ENCODE measurements at places on chromosomes 1 and 21. TPM values are rescaled to one million over a fixed set of nuclear protein-coding genes. Genes with fewer than 3 reads are reported as not detected.

The PYGO2 gene
- 54.5 TPM for total RNA-seq

The KRTAP12-2 gene
- not detected for total RNA-seq

The AADACL4 gene
- total RNA-seq = not detected

The LGR6 gene
- 60.7 TPM for total RNA-seq

The ITLN2 gene
- not detected for total RNA-seq

The CHD1L gene
- 32.6 TPM for total RNA-seq

The ITGB2 gene
- total RNA-seq = 84.5 TPM

The GBP6 gene
- total RNA-seq = not detected

The GPR3 gene
- 0.09 TPM for total RNA-seq

The SLAMF8 gene
- total RNA-seq = 7.3 TPM

The CELSR2 gene
- 20.9 TPM for total RNA-seq

The GBP3 gene
- total RNA-seq = 58.1 TPM

The FMO2 gene
- total RNA-seq = 3.5 TPM

DNA sequence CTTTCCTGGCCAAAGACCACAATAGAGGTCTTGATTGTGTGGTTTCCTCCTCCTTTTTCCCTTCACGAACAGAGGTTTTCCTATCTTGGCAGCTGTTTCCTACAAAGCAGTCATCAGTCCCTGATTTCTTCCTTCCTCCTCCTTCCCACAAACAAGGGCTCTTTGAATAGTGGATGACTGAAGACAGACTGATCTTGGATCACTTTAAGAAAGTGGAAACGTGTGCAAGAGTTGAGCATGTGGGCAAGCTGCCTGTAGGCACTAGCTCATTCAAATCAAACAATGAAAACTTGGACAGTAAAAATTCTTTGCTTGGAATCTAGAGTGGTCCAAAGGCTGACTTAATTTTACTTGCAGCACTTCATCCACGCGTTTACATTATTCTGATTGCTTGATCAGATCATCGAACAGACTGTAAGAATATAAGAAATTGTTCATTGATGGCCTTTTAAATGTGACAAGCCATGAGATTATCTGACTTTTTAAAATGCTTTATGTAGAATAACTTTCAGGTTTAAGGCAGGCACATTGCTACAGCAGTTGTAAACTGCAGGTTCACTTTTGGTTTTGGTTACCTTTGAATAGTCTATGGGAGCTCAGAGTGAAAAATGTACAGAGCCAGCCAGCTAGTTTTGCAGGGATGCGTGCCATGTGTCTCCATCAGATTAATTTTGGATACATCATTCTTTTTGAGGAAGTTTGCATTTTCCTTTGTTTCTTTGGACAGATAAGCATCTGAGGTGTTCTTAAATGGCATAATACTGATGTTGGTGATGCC, 34.4 kb downstream of the ADGRL2 start:
- DNase-seq = no peak

DNA sequence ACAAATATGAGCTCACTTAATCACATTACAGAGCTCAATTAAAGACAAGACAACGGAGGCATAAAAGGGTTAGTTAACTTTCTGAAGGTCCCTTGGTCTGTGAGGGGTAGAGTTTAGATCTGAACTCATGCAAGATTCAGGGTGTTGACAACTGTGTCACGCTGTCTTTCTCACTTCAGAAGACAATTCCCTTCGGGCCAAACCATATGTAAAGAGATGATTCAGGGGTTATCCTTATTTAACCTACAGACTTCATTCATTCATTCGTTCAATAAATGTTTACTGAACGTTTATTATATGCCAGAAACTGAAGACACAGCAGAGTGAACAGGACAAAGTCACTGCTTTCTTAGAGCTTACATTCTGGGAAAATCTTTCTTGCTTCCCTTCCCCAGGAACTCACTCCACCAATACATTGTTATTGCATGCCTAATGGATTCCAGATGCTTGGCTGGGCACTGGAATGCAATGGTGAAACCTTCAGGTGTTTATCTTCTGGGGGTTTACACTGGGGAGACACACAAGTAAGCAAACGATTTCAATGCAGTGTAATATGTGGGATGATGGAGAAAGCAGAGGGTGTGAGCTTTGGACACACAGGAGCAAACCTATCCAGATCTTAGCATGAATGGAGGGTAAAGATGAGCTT, 6.4 kb downstream of the XCL1 start:
- no peak for DNase-seq

DNA sequence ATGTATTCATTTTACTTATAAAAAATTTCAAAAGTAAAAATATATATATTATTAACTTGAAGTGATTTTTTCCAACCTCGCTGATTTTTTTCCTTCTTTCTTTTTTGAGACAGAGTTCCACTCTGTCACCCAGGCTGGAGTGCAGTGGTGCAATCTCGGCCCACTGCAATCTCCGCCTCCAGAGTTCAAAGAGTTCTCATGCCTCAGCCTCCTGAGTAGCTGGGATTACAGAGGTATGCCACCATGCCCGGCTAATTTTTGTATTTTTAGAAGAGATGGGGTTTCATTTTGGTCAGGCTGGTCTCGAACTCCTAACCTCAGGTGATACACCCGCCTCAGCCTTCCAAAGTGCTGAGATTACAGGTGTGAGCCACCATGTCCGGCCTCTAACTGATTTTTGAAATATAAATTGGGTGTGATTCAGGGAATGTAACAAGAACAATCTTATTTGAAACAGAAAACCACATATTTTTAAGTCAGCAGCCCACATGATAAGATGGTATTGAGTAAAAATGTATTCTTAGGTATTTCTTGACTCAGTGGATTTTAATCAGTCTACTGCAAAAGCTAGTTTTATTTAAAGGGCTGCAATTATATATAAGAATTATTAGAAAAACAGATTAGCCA, 30.0 kb downstream of the ZBTB8B start:
- no peak for DNase-seq

- DNase-seq = no peak
Observed at GRCh38 chr21:35699361-35699760, 361.0 kb downstream of the SETD4 start.

- DNase-seq = peak; percentile 12
Observed at GRCh38 chr1:71828431-71829012, 453.8 kb downstream of the NEGR1 start.

DNA sequence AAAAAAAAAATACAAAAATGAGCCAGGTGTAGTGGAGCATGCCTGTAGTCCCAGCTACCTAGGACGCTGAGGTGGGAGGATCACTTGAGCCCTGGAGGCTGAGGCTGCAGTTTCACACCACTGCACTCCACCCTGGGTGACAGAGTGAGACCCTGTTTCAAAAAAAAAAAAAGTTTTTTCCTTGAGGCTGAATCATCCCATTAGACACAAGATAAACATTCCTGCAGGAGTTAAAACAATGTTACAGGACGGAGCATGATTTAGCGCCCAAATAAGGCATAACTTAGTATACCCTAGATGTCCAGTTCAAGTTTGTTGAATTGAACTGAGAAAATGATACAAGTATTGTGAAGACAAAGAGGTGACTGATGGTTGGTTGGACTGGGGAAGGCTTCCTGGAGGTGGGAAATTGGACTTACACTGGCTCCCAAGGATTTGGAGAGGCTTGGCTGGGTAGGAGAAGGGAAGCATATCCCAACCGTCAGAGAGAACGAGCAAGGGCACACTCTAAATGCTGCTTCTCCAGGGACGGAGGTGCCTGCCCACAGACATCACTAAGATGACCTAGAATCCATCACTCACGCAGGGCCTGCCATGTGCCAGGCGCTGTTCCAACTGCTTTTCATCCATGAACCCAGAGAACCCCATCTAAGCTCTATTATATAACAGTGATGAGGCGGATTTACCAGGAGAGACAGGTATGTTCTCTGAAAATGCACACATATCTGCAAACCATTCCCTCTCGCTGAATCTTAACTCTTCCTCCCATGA, 610.6 kb downstream of the KIF26B start:
- DNase-seq = no peak

DNA sequence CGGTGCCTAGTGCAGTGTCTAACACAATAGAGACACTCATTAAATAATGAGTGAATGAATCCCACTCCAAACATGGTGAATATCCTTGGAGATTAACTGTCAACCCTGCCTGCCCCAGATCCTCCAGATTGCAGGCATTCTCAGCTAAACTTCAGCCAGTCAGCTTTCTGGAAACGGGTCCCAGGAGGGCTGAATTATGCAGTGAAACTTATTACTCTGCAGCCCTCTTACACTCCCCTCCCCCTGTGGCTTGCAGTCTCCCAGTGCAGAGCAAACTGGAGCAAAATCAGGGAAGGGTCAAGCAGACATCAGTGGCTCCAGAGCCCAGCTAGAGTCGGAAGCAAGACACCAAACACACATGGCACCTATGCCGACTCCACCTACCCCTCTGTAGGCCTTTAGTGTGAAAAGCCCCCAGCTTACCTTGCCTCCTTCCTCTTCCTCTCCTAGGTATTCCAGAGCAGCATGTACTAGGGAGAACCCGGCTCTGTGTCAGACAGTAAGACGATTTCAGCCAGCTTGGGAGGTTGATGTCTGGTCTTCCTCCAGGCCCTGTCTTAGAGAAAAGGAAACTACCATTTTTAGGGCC, 6.5 kb upstream of the RGS16 start:
- no peak for DNase-seq

GRCh38 chr1:203557390-203557789, 63.4 kb downstream of the OPTC start:
- peak; percentile 56 for DNase-seq

DNA sequence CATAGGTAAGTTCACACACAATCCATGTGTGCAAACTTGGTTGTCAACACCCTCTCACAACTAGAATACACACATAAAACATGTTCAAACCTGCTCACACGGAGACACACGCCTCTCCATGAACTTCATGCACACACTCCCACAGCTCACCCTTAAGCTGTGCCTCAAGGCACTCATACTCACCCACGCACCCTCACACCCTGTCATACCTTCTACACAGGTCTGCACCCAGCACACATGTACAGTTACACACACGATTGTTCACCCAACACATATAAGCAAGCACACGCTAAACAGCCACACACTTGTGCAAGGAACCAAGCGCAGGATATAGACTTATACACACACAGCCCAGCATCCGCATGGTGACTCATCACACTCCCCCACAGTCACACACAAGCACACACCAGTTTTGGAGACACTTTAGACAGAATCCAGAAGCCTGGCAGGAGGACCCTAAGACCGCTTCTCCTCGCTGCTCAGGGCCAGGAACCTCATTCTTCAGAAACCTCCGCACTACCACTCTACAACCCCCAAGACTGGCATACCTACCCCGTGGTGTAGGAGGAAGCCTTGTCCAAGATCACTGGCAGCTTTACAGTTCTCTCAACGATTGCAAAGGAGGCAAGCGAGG, 58.7 kb upstream of the ZC3H12A start:
- DNase-seq = no peak

DNA sequence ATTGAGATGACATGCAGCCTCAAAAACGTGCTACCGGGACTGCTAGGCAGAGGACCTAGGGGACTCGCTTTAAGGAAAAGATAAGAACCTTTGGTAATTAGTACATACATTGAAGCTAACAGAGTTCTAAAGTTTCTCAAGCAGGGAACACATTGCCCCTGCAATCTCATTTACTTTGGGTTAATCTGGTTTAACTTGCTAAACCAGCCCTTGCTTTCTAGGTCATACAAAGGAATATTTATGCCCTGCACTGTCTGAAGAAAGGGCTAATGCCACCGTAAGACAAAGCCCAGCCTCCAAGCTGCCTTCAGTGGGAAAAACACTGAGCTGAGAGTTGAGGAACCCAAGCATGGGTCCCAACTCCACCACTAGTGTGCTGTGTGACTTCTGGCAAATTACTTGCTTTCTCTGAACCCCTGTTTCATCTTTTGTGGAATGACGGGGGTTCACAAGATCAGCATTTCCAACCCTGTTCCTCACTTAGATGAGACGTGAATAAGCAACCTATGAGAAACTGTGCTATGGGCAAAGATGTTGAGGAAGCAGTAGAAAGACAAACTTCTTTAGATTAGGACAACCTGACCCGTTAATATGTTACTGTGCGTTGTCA, 66.3 kb downstream of the VWA5B1 start:
- DNase-seq = no peak

DNA sequence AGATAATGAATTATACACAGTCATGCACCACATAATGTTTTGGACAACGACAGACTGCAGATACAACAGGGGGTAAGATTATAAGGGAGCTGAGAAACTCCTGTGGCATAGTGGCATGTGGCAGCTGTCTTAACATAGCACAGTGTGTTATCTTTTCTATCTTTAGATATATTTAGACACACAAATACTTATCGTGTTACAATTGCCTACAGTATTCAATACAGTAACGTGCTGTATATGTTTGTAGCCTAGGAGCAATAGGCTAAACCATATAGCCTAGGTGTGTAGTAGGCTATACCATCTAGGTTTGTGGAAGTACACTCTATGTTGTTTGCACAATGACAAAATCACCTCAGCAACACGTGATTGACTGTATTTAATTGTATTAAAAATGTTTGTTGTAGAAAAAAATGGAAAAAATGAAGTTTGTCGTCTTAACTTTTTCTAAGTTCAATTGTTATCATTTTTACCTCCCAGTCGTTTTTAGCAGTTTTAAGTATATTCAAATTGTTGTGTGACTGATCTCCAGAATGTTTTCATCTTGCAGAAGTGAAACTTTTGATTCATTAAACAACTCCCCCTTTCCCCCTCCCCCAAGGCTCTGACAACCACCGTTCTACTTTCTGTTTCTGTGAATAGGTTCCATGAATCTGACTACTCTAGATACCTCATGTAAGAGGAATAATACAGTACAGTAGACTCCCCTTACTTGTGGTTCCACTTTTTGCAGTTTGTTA, 351.0 kb upstream of the B3GALT2 start:
- no peak for DNase-seq

GRCh38 chr1:53587252-53587988, 128.2 kb downstream of the DMRTB1 start:
- DNase-seq = no peak

GRCh38 chr1:94795434-94795833, 24.7 kb upstream of the SLC44A3 start:
- no peak for DNase-seq

- DNase-seq = no peak
Observed at GRCh38 chr1:18144062-18144461, 36.5 kb downstream of the IGSF21 start.

- no peak for DNase-seq
Observed at GRCh38 chr1:79694241-79694640, 687.7 kb upstream of the ADGRL4 start.

- DNase-seq = no peak
Observed at GRCh38 chr1:5858844-5859407, 133.3 kb downstream of the NPHP4 start.

DNA sequence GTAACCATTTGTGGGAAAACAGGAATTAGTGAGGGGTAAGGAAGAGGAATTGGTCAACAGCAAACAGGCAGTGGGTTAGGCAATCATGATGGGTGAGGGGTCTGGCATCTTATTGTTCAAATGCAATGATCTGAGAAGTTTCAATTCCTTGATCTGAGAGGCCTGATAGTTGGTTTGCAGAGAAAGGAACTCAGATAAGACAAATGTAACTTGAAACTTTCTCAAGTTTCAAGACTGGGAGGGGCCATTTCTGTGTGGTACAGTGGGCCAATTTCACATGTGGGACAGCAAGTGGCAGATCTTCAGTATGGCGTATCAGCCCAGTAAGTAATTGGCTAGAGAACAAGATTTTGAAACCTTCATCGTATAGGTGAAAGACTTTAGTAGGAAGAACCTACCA, 102.5 kb downstream of the XPR1 start:
- DNase-seq = no peak

GRCh38 chr1:201405484-201405831, 6.3 kb upstream of the LAD1 start:
- peak; percentile 76 for DNase-seq

Data from mucosa of gallbladder (tissue), 1 donor.